ENCODE measurements at places on chromosomes 16 and 17. TPM values are rescaled to one million over a fixed set of nuclear protein-coding genes. Genes with fewer than 3 reads are reported as not detected.

NTN1 gene
- total RNA-seq: 1.0 TPM

RPH3AL gene
- 19.2 TPM for total RNA-seq

ENPP7 gene
- total RNA-seq: not detected

PDE6G gene
- total RNA-seq: 1.3 TPM

RNPS1 gene
- total RNA-seq: 37.2 TPM

MYO1C gene
- total RNA-seq: 171 TPM

MT1H gene
- total RNA-seq: not detected

VPS35L gene
- 33.2 TPM for total RNA-seq

Data from dermis microvascular lymphatic vessel endothelial cell (primary cell).